Hematopoietic multipotent progenitor cell (in vitro differentiated cells): ENCODE measurements at places on chromosomes 7 and 10.

- no peak for DNase-seq
Observed at GRCh38 chr10:118171861-118172260, 125.1 kb upstream of the RAB11FIP2 start.

DNA sequence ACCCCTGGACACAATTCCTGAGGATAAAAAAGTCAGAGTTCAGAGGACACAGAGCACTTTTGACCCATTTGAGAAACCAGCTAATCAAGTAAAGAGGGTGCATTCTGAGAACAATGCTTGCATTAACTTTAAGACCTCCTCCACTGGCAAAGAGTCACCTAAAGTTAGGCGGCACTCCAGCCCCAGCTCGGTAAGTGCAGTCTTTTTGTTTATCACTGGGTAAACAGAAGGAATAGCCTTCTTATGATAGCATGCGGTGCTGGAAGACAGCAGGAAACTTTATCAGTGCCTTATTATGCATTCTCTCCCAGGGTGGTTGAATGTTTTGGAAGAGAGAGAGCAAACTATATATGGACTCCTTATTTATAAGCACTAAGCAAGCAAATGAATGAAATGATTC lies 130.5 kb downstream of the CDK14 start:
- no peak for DNase-seq

GRCh38 chr10:28920091-28920490 lies 242.8 kb downstream of the BAMBI start:
- no peak for DNase-seq

DNA sequence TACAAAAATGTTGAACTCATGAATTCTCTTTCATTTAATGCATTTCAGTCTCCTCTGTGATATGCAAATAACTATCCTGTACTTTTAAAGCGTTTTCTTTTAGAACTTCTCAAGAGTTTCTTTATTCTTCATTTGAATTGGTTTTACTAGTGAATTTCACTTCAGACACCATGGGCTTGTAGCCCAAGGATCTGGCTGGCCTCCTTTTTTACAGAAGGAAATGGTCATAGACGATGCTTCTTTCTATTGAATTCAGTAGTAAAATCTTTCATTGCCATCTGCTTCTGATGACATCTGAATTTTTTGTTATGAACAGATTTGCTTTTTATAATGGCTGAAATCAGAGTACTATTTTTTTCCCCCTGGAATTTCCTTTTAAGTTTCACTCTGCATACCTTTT lies 135.2 kb upstream of the ETV1 start:
- DNase-seq, result no peak

DNA sequence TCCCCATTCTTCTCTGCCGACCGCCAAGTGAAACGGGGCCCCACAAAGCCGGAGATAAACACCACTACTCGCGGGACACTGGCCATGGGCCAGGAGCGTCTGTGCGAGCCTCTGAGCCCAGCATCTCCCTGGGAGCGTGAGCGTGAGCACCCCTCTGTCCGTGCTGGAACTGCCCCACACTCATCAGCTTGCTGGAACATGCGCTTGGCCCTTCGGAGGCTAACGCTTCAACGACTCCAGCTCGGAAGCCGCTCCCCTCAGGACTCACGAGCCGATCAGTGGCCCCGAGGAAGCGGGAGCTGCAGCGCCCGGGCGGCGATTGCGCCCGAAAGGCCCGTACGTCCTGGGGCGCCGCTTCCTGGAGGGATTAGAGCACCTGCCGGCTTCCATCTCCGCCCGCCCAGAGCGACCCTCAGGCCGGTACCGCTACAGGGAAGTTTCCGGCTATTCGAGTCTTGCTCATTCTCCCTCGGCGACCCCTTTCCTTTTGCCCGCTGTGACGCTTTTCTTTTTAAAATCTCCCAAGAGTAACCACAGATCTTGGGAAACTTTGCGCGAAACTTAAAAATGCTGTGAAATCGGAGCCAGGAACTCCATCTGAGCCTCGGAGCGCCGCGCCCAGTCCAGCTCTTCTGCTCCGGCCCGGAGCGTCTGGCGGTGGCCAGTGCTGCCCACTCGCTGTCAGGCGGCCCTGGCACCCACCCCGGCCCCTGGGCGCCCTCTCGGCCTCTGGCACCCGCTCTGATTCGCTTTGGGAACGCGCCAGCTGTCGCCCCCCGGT lies 1.0 kb downstream of the TLL2 start:
- DNase-seq, result peak; percentile 8

DNA sequence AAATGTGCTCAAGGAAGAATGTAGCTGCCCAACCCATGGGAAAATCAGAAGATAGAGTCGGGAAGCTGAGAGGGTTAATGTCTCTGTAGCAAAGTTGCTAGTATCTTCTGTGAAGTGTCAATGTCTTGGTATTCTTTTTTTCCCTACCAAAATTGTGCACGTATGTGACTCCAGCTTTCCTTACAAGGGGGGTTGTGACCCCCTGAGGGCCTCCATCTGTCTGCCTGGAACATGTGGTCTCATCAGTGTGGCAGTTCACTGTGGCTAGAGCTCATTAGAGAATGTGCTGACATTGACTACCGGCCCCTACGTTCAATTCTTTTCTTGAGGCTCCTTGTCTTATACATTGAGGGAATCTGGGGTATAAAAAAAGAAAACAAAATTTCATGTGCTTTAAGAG lies 725.2 kb upstream of the CELF2 start:
- DNase-seq, result no peak

- no peak for DNase-seq
Observed at GRCh38 chr7:46291601-46292150, 370.6 kb upstream of the IGFBP3 start.

DNA sequence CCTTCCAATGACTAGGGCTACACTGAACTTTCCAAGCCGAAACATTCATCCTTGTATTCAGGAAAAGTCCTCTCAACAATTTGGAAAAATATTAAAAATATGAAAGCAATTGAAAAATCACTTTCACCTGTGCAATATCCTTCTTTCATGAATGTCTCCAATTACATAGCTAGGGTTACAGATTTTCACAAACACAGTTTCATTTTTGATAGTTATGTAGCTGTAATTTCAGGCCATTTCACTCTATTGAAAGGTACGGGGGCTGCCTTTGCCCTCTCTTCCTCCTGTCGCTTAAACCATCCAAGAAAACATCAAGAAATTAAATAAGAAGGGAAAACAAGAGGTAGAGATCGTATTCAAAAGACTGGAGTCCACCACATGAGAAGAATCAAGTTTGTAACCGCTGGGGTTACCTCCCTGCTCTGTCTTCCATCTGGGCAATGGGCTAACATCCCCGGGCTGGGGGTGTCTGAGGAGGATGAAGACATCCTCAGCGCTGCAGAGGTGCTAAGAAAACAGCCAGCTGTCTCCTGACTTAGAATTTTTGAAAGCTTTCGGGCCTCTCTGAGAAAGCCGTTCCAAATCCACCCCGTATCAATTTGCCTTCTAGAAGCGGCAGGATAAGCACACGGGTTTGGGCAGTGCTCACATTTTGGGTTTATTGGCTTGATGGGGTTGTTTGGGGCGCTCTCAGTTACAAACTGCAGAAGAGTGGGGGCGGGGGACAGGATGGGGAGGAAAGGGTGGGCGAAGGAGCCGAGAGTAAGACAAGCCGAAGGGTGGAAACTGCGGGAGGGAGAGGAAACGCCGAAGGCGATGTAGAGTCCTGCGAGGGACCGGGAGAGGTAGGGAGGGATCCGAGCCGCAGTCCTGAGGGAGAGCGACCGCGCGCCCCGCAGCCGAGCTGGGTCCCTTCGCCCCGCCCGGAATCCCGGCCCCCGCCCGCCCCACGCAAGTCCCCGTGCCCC lies 24.3 kb upstream of the VAX1 start:
- no peak for DNase-seq
